ENCODE measurements at places on chromosomes 12 and 14. TPM values are rescaled to one million over a fixed set of nuclear protein-coding genes. Genes with fewer than 3 reads are reported as not detected.

GRCh38 chr12:50317203-50317602 is 33.9 kb upstream of the LIMA1 start:
- no peak for DNase-seq

The ZNF10 gene
- 5.3 TPM for total RNA-seq

- peak; percentile 96 for DNase-seq
Measured at GRCh38 chr14:92625213-92625612, 111.6 kb downstream of the RIN3 start.

The TMEM229B gene
- not detected for total RNA-seq

GRCh38 chr12:111419784-111420183 is 14.1 kb downstream of the SH2B3 start:
- no peak for DNase-seq

GRCh38 chr12:3882896-3883564 is 9.8 kb upstream of the PARP11 start:
- DNase-seq, result peak; percentile 19

DNA sequence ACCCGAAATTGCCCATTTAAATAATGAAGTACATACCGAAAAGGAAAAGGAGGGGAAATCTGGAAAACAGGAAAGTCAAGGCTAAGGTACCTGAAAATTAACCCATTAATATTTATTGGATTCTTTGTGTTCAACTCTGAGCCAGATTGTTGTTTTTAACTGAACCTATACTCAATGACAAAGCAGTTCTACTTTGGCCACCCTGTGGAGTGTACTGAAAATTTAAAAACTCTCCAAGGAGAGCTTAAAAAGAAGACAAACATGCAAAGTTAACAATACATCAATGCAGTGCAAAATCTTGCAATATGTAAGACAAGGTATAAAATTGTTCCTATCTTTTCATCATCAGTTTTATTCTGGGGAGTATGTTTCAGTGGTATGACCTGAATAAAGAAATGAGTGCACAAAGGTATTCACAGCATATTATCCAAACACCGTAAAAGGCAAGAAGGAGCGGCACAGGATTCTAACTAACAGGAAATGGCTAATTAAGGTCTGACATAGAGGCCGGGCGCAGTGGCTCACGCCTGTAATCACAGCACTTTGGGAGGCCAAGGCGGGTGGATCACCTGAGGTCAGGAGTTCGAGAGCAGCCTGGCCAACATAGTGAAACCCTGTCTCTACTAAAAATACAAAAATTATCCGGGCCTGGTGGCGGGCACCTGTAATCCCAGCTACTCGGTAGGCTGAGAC is 1.7 kb downstream of the USP44 start:
- DNase-seq, result no peak

- DNase-seq, result peak; percentile 77
Measured at GRCh38 chr14:56005191-56006053, 112.8 kb upstream of the PELI2 start.

DNA sequence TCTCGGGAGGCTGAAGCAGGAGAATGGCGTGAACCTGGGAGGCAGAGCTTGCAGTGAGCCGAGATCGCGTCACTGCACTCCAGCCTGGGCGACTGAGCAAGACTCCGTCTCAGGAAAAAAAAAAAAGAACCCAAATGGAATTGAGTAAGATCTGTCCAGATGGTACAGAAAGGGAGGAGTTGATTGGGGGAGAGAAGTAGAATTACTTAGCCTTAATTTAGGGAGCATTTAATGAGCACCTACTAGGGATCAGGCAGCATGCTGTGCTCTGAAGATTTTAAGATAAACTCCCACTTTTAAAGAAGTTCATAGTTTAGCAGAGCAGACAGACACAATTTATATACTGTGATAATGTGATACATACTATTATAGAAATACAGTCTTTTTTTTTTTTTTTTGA is 4.5 kb downstream of the RAB5B start:
- DNase-seq, result no peak

GRCh38 chr14:70896981-70897380 is 10.3 kb upstream of the PCNX1 start:
- no peak for DNase-seq

GRCh38 chr12:121812320-121812871 is 8.6 kb downstream of the SETD1B start:
- peak; percentile 64 for DNase-seq

DNA sequence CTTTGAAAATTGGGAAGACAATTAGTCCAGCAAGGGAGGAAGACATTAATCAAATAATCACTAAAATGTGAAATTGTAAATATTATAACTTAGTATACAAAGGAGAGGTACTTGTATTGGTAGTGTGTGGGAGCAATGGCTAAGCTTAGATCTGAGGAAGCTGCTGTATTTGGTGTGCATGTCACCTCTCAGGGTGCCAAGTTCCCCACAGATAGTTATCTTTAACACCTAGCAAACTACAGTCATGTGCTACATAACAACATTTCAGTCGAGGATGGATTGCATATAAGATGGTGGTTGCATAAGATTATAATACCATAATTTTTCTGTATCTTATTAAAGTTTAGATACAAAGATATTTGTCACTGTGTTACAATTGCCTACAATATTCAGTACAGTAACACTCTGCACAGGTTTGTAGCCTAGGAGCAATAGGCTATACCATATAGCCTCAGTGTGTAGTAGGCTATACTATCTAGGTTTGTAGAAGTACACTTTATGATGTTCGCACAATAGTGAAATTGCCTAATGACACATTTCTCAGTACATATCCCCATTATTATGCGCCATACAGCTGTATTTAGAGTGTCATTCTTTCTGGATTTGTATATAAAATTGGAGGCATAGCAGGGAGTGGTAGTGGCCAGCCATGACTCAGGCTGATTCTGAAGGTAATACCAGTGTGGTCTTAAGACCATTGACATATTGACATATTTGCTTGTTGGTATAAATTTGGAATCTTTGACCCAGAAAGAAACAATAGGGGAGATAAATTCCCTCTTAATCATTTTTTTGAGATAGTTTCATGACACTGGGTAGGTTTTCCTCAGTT is 55.8 kb downstream of the RAD51B start:
- DNase-seq, result no peak

DNA sequence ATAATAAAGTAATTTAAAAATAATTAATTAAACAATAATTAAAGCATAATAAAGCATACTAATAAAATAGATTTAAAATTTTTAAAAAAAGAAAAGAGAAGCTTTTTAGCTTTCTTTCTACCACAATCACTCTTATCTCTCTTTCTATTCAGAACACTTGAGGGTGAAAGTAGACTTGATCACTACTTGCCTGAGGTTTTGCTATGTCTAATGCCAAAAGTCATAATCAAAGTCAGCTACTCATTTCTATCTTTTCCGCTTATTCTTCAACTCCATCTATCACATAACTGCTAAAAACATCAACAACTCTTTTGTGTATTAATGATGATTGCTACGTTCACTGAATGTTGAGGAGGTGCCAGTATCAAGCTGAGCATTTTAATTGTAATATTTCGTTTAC is 202.0 kb upstream of the KRR1 start:
- DNase-seq, result no peak

The CLEC12A gene
- not detected for total RNA-seq

The SMIM41 gene
- not detected for total RNA-seq

DNA sequence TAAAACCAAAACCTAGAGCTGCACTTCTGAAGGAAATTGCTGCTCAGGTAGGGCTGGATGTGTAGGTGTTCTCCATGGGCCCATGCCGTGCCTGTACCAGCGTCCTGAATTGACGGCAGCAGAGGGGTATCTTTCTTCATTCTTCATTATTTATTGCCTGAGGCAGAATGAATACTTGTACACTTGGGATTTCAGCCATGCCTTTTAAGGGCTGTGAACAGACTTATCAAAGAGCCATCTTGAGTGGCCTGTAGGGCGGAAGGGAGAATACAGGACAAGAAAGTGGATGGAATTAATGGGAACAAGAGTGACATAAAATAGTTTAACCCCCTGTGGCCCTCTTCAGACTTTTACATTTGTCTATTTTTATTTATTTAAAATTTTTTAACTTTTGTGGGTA is 61.4 kb downstream of the RASSF3 start:
- no peak for DNase-seq

- no peak for DNase-seq
Measured at GRCh38 chr14:24172261-24172860, 481 bp downstream of the REC8 start.

GRCh38 chr12:42812086-42812485 is 222.5 kb upstream of the PRICKLE1 start:
- DNase-seq, result no peak

DNA sequence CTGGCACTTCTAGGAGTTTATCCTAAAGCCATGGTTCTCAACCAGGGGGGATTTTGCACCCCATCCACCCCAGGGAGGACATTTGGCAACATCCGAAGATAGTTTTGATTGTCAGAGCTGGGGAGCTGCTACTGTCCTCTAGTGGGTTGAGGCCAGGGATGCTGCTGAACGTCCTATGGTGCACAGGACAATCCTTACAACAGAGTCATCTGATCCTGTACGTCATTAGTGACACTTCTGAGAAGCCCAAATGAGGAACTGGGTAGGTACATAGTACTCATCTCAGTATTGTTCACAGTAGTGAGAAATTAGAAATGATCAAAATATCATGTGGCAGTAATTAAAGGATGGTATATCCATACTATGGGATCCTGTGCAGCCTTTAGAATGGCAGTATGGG is 185.1 kb downstream of the CHST11 start:
- no peak for DNase-seq

The AKAP6 gene
- total RNA-seq, result 1.7 TPM

DNA sequence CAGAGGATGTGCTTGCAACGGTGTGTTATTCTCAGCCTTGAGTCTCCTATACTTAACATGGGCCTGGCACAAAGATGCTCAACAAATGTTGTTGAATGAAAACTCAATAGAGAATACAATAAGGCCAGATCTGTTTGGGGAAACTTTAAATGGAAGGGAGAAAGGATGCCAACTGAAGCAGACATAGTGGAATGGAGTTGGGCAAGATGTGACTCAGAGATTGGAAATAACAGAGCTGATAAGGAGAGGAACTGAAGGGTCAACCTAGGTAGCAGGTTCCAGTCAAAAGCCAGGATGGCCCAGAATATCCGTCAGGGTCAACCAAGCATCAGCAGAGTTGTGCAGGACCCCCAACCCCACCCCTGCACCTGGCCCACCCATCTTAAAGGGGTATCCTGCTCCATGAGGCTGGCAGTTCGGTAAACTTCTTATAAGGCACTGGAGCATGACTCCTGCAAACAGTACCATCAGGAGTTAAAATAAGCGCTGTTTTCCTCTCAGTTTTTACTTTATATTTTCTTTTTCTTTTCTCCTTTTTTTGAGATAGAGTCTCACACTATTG is 1.1 kb upstream of the BCDIN3D start:
- DNase-seq, result no peak

Data from IMR-90 (cell line).